A549 treated with AZD2906 at 1 μM for 4 hours (cell line): ENCODE measurements at places on chromosomes 3 and 15. TPM values are rescaled to one million over a fixed set of nuclear protein-coding genes. Genes with fewer than 3 reads are reported as not detected.

UROC1 gene
- not detected in 5 replicates for total RNA-seq

EHHADH gene
- 2.4 to 3.5 TPM (median 2.9 TPM) in 5 replicates for total RNA-seq

POLQ gene
- 5.7 to 6.8 TPM (median 6.0 TPM) in 5 replicates for total RNA-seq

TMCO5A gene
- total RNA-seq: not detected in 5 replicates

FEZF2 gene
- not detected in 5 replicates for total RNA-seq

ZPLD1 gene
- total RNA-seq: 0.02 to 0.06 TPM (median 0.03 TPM) in 4 of 5 replicates, not detected in the other

ANKRD34C gene
- not detected in 5 replicates for total RNA-seq

PARP16 gene
- 9.9 to 12.0 TPM (median 11.0 TPM) in 5 replicates for total RNA-seq

TMC3 gene
- not detected in 5 replicates for total RNA-seq

REC114 gene
- not detected in 5 replicates for total RNA-seq

LYZL4 gene
- not detected in 5 replicates for total RNA-seq

KLF15 gene
- total RNA-seq: 1.4 to 1.9 TPM (median 1.6 TPM) in 5 replicates

CCR8 gene
- total RNA-seq: not detected in 5 replicates

SCAANT1 gene
- not detected in 5 replicates for total RNA-seq

IGF1R gene
- 39.9 to 56.0 TPM (median 49.8 TPM) in 5 replicates for total RNA-seq

SLC22A13 gene
- total RNA-seq: 0.06 to 0.14 TPM (median 0.09 TPM) in 4 of 5 replicates, not detected in the other

EXD1 gene
- total RNA-seq: 0.14 to 0.17 TPM (median 0.14 TPM) in 3 of 5 replicates, not detected in the others

LEKR1 gene
- total RNA-seq: 0.87 to 1.4 TPM (median 1.1 TPM) in 5 replicates

ALPK3 gene
- 0.07 to 0.15 TPM (median 0.12 TPM) in 5 replicates for total RNA-seq

PRR20G gene
- 1.4 to 2.8 TPM (median 2.6 TPM) in 5 replicates for total RNA-seq

IMPG2 gene
- total RNA-seq: 0.01 to 0.02 TPM (median 0.01 TPM) in 3 of 5 replicates, not detected in the others

TM6SF1 gene
- total RNA-seq: 0.09 to 0.13 TPM (median 0.10 TPM) in 4 of 5 replicates, not detected in the other

HTR3E gene
- total RNA-seq: not detected in 5 replicates

UBA7 gene
- 0.18 to 0.66 TPM (median 0.25 TPM) in 5 replicates for total RNA-seq

PPP1R14D gene
- total RNA-seq: 0.14 to 0.21 TPM (median 0.17 TPM) in 3 of 5 replicates, not detected in the others

ZBTB47 gene
- 5.3 to 6.5 TPM (median 5.8 TPM) in 5 replicates for total RNA-seq

APBA2 gene
- total RNA-seq: 17.0 to 19.4 TPM (median 18.1 TPM) in 5 replicates

C3orf18 gene
- 2.1 to 2.7 TPM (median 2.4 TPM) in 5 replicates for total RNA-seq

SNTN gene
- total RNA-seq: not detected in 5 replicates
